ENCODE measurements at places on chromosomes 1 and 21.

DNA sequence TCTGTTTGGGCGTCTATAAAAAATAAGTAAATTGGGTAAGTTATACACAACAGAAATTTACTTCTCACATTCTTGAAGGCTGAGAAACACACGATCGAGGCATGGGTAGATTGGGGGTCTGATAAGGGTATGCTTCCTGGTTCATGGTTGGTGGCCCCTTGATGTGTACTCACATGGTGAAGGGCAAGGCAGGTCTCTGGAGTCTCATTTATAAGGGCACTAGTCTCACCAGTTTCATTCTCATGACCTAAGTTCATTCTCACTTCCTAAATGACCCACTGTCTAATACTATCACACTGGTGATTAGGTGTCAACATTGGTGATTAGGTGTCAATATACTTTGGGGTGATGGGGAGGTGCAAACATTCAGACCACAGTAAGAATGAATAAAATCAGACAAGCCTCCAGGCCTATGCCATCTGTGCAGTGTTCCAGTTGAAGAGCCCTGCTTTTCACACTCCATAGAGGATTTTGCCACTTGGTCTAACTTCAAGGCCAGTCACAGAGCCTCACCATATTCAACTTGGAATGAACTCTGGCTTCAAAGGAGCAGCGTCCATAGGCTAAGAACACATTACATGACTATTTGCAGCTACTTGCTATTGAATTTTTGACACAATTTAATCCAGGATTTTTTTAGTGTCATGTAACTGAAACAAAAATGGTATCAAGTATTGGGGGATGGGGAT, 2.5 kb upstream of the GBP4 start:
- no peak for DNase-seq

DNA sequence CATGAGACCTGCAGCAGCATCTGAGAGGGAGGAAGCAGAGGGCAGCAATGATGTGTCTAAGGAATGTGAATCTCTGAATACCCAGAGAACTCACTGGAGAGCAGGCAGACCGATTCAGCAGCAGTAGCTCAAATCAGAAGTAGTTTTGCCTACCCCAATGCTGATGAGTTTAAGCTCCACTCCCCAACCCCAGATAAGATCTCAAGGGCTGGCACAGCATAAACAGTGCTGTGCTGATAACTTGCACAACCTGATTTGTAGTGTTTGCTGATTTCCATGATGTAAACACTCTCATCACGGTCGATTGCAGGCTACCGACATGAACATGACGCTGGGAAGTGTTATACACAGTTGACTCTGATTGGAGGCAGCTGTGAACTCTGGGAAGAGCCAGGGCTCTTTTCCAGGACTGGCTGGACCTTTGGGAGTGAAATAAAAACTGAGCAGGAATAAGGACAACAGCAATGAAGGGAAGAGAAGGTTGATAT, 11.2 kb upstream of the HMGCS2 start:
- no peak for DNase-seq

- no peak for DNase-seq
Measured at GRCh38 chr21:39616211-39616772, 3.6 kb downstream of the B3GALT5 start.

DNA sequence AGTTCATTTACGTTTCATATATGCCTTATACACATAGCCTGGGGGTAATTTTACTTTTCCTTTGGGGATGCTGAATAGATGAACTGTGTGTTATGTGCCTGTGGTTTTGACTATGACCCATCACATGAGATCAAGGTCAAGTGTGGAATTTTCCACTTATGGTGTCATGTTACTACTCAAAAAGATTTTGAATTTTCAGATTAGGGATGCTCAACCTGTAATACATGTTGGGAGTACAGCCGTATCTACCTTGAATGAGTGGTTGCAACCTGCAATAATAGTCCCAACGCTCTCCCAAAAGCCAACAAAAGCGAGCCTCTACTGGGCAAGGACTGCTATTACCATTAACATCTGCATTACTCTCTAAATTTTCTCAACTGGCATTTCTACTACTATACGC, 68.5 kb upstream of the SDC3 start:
- no peak for DNase-seq

DNA sequence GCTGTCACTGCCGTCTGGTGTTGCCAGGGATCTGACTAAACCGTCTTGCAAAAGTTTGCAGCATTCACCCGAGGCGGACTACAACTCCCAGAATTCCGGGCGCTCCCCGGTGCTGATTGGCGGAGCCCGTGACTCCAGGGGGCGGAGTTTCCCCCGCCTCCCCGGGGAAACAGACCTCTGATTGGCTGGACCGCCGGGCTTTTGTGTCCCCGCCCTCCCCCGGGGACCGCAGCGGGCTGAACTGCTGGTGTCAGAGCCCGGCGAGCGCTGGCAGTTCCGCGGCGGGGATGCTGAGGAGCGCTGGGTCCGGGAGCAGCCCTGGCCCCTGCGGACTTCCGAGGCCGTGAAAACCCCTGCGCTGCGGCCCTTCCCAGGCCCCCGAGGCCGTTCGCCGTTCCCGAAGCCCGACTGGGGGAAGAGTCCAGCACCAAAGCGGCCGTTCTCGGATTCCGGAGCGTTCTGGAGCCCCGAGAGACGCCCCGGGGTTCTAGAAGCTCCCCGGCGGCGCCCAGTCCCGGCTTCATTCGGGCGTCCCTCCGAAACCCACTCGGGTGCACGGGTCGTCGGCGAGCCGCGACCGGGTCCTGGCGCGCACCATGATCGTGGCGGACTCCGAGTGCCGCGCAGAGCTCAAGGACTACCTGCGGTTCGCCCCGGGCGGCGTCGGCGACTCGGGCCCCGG, at the start of gene SESN2:
SESN2 (plus strand) TSS at position 267 of the 682 bp plus-strand sequence; CDS start at position 597, 330 bp downstream.
- DNase-seq, result peak; percentile 100

- peak; percentile 3 for DNase-seq
Measured at GRCh38 chr1:27773826-27774445, 917 bp downstream of the STX12 start.

DNA sequence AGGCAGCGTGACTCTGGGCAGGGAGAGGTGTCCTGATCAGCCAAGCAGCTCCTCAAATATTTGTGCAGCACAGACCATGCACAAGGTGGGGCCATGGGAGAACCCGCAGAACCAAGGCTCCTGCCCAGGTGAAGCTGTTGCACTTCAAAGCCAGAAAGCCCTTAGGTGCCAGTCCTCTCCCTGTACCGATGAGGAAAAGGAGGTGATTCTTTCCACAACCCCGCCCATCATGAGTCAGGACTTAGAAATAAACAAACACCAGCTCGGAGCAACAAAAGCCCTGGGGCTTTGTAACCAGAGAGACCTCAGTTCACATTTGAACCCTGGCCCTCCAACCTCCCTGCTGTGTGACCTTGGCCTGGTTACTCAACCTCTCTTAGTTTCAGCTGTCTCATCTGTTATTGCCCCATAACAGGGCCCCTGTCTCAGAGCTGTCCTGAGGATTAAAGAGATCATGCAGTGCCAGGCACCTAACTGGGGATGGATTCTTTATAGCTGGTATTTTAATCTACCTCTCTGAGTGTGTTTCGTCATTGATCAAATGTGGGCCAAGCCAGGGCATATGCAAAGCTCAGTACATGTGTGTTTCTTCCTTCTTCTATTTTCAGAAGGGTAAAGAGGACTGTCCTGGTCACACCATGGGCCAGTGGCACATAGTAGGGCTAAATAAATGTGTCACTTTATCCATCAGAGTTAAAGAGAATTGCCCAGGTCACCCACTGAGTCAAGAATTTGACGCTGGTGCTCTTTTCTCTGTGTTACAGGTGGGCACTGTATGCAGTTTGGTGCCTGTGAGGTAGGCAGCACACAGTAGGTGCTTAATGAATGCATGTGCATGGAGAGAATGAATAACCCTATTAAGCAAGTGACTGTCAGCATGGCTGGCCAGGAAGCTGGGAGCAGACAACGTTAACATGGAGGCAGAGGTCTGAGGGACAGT, 1.4 kb downstream of the LDLRAD1 start:
- no peak for DNase-seq

- DNase-seq, result no peak
Measured at GRCh38 chr1:221801251-221801661, 59.4 kb upstream of the DUSP10 start.

DNA sequence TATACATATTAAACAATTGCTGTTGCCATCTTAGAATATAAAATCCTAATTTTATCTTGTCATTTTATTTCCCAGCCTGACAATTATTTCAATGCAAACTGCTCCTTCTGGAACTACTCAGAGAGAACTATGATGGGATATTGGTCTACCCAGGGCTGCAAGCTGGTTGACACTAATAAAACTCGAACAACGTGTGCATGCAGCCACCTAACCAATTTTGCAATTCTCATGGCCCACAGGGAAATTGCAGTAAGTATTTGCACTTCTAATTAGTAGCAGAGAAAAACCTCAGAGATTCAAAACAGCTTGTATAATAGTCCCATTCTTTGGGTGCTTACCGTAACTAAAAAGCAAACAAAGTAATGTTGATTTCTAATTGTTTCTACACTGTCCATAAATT, 167.2 kb downstream of the ADGRL2 start:
- no peak for DNase-seq

- DNase-seq, result no peak
Measured at GRCh38 chr1:81999364-81999763, 198.6 kb downstream of the ADGRL2 start.

Data from activated T-cell treated with anti-CD3 and anti-CD28 coated beads, Interleukin-2, amount 50 U/mL, for 72 hours (primary cell).